ENCODE measurements at places on chromosomes 3 and 15.

GRCh38 chr15:42056934-42057798 lies 36.3 kb upstream of the PLA2G4E start:
- peak; percentile 42 for DNase-seq

DNA sequence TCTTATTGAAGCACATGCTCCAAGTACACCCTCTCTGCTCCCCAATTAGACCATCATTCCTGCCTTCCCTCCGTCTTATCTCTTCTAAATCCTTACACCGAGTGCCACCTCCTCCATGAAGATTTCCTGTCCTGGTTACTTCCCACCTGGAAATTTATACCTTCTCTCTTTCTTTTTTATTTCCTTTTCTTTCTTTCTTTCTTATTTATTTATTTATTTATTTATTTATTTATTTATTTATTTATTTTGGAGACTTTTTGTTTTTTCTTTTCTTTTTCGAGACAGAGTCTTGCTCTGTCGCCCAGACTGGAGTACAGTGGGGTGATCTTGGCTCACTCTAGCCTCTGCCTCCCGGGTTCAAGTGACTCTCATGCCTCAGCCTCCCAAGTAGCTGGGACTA lies 45.9 kb upstream of the ABHD2 start:
- no peak for DNase-seq

DNA sequence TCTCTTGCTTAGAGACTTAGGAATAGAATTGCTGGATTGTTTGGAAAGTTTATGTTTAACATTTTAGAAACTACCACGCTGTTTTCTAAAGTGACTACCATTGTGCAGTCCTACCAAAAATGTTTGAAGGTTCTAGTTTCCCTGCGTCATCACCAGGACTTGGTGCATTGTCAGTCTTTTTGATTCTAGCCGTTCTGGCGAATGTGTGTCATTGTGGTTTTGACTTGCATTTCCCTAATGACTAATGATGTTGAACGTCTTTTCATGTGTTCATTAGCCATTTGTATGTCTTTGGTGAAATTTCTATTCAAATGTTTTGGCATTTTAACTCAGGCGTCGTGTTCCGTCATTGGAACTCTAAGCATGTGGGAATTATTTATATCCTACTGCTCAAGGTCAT lies 58.0 kb downstream of the CHD2 start:
- DNase-seq: no peak

DNA sequence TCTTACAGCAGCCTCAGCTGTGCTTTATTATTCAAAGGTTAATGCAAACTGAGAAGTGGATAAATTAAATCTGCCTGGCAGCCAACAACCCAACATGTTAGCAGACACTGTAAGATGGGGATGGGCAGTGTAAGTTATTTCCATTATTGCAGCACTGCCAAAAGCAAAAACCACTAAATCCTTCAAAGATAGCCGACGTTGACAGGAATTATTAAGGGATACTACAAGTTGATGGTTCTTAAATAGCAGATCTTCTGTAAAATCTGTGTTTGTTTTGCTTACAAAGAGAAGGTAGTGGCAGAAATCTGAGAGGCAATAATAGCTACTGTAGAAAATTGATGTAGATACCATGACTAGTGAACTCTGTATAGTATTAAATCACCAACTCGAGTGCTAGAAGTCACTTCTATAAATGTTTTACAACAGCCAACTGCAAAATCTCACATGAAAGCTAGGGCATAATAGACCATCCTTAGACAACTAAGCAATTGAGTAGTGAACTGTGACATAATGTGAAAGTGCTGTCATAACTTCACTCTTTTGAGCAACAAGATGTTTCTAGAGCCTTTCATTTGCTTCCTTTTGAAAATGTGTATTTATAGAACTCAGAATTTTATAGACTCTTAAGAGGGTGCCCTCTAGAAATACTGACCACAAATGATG lies 278.6 kb downstream of the UBE2E2 start:
- no peak for DNase-seq

GRCh38 chr15:42549032-42549491 lies 424 bp downstream of the HAUS2 start:
- DNase-seq: no peak

- no peak for DNase-seq
These were observed 24.6 kb upstream of the ZNF280D start for GRCh38 chr15:56757875-56758274.

DNA sequence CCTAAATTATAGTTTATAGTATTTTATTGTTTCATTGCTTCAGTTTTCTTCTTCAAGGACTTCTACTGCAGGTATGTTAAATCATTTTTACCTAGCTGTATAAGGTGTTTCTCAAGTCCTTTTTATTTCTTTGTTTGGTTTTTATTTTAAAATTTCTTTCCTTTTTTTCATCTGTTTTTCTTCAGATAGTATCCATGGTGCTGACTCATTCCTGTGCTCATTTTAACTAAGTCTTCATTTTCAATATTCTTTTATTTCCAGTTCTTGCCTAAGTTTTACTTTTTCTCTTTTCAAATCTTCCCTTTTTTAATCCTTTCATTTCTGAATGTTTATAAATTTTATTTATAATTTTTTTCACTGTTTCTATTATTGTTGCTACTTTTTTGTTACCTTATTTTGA lies 42.3 kb upstream of the STIMATE start:
- DNase-seq: no peak

Data from NCI-H1436 (cell line).